CD8-positive, alpha-beta memory T cell (primary cell): ENCODE measurements at places on chromosomes 6 and 20. TPM values are rescaled to one million over a fixed set of nuclear protein-coding genes. Genes with fewer than 3 reads are reported as not detected.

DNA sequence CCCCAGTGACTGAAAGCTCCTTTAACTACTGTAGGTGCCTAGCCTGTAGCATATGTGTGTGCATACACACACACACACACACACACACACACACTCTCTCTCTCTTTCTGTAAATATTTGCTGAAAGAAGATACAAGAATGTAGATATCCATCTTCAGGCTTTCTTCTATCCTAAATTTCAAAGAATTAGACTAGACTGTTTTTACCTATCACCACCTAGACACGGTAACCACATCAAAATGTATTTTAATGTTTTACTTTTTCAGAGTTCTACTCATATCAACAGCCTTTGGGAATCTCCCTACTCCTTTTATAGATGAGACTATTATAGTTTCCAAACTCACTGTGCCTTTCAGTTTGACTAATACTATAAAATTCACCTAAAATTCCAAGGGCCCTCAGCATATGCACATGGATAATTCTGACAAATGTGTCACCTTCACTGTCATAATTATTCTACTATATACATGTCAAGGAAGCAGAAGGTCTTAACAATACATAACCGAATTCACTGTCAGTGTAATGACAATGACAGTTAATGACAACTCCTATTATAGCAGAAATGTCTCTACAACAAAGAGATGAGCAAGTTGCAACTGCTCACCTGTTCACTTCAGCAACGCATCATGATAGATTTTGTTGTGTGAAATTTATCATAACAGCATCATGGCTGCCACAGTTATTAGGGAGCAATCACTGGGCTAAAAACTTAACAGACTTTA lies 236.5 kb downstream of the GMPR start:
- DNase-seq: no peak

- DNase-seq: no peak
Observed at GRCh38 chr6:154548130-154548830, 37.8 kb upstream of the CNKSR3 start.

DNA sequence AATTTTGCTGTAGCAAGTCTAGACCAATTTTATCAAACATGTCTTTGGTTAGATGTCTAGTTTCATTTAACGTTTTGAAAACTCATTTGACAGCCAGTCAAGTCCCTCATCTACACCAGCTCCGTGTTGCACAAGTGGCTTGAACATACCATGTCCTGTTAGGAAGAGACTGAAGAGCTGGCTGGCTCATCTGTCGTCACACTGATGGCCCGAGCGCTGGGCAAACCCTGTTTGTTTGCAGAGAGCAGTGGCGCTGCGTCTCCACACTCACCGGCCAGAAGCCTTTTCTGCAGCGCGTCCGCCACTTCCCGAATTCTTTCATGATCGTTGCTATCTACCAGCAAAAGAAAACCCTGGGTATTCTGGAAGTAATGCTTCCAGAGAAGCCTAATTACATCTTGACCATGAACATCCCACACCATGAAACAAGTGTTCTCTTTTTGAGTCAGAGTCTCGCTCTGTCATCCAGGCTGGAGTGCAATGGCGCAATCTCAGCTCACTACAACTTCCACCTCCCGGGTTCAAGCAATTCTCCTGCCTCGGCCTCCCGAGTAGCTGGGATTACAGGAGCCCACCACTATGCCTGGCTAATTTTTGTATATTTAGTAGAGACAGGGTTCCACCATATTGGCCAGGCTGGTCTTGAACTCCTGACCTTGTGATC lies 10.7 kb upstream of the TCFL5 start:
- no peak for DNase-seq

DNA sequence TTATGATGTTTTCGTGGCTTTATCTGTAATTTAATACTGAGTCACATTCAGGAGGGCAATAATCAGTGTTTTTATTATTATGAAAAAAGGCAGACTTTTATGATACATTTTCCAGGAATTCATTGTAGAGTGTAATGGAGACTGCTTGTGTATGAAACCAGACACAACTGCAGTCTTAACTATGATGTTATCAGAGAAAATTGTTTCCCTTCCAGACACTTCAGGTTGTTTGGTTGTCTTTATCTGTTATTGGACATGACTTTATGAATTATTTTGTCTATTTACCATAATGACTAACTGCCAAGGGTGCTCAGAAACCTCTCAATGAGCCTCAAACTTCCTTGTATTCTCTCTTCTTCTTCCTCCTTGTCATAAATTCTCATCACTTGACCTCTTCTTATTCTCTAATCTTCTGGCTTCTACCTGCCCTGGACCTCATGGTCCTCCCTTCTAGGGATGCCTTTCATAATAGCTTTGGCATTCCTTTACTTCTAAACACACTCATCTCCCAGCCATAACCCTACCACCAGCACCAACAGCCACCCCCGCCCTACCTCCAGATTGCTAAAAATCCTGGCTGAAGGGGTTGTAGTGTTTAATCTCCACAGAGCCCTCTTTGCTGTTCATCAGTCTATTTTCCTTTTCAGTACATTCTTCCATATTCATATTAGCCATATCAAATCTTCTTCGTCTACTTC lies 492.5 kb downstream of the CDKAL1 start:
- no peak for DNase-seq

- DNase-seq: no peak
Observed at GRCh38 chr20:50844430-50845100, 49.7 kb downstream of the BCAS4 start.

- DNase-seq: no peak
Observed at GRCh38 chr20:57470212-57470522, 54.8 kb downstream of the CTCFL start.

DNA sequence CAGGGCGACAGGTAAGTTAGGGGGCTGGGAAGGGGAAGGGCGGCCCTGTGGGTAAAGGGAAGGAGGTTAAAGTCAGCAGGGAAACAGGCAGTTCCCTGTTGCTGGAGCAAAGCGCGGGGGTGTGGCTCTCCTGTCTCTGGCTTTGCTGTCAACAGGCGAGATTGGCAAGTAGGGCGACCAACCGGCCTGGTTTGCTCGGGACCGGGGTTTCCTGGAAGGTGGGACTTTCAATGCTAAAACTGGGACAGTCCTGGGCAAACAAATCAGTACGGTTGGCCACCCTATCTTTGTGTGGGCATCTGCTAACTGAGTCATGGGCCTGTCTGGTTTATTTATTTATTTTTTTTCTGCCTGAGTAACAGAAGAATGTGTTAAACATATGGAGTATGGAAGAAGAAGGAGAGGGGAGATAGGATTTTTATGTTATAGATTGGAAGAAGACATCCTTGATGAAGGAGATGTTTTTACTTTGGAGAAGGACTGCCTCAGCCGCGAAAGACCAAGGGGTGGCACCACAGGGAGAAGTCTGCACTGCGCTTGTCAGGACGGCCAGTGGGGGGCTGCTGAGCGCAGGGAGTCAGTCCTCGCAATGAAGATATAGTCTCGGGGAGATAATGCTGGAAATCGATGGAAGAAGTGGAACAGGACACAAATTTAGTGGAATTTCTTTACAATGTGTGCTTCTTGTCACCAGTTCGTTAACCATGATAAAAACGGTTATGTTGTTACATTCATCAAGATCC lies 43.4 kb upstream of the ESR1 start:
- DNase-seq: no peak

- DNase-seq: no peak
Observed at GRCh38 chr20:50646483-50646996, 44.8 kb downstream of the RIPOR3 start.

DNA sequence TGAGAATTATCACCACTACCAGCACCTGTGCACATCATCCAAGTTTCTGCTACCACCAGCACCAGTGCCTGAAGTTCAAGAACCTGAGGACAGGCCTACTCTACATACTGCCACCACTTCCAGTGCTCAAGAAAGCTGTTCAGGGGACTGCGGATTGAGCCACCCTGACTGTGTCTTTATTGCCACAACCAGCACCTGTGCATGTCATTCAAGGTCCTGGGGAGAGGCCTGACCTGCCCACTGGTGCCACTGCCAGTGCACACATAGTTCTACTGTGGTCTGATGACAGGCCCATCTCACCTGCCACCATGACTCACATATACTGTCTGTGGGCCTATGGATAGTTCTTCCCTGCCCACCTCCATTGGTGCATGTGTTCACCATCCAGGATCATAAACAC lies 559.4 kb downstream of the COL12A1 start:
- no peak for DNase-seq

GRCh38 chr6:90003069-90003795 lies 109.0 kb downstream of the GJA10 start:
- no peak for DNase-seq

- DNase-seq: no peak
Observed at GRCh38 chr6:5893295-5893694, 113.4 kb downstream of the NRN1 start.

- no peak for DNase-seq
Observed at GRCh38 chr6:52540286-52540902, 36.5 kb downstream of the TRAM2 start.

GRCh38 chr6:67643281-67643680 lies 991.8 kb upstream of the ADGRB3 start:
- DNase-seq: no peak

DNA sequence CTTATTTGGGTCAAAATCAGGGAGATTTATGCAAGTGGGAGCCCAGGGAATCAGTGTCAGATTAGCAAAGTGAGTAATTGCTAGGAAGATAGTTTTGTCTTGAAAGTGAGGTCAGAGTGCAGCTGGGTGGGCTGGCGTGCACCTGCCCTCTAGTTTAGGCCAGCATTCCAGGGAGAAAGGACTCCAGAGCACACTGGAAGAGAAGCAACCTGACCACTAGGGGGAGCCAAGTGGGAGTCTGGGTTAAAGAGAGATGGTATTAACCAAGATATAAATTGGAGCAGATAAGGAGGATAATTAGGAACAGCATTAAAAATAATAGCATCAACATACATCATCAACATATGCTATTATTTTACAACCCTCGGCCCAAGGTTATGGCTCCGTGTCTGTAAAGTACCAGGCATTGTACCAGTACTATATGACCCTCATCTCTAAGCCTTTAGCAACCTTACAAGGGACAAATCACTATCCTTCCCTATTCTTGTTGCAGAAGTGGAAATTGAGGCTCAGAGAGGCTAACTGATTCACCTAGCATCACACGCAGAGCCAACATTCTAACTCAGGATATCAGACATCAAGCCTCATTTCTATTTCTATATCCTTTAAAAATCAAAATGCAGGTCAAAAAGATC lies 57.8 kb downstream of the SLC2A10 start:
- no peak for DNase-seq

GRCh38 chr20:24894488-24894887 lies 54.6 kb upstream of the CST7 start:
- DNase-seq: no peak

DNA sequence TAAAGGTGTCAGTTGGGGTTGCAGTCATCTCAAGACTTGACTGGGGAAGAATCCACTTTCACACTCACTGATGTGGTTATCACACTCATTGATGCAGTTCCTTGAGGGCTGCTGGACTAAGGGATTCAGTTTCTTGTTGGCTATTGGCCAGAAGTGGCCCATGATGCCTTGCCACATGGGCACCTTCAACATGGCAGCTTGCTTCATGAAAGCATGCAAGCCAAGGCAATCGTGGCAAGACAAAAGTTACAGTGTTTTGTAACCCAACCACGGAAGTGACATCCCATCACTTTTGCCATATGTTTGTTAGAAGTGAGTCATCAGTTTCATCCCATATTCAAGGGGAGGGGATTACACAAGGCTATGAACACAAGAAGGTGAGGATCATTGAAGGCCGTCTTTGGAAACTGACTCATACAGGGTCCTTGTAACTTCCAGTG lies 3.8 kb upstream of the RANBP9 start:
- DNase-seq: no peak

DNA sequence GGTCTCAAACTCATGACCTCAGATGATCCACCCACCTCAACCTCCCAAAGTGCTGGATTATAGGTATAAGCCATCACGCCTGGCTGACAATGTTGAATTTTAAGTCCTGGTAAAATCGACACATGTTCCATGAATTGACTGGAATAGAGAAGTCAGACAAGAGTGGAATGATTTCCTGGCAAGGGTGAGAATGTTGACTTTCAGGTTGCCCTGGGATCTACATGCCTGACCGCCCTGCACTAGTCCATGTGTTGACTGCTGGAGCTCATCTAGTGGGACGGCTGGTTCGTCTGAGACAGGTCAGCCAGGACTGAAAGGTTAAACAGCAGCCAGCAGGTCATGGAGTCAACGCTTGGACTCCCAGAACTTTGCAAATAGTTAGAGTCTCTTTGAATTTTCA lies 88.8 kb downstream of the SASH1 start:
- DNase-seq: no peak

DNA sequence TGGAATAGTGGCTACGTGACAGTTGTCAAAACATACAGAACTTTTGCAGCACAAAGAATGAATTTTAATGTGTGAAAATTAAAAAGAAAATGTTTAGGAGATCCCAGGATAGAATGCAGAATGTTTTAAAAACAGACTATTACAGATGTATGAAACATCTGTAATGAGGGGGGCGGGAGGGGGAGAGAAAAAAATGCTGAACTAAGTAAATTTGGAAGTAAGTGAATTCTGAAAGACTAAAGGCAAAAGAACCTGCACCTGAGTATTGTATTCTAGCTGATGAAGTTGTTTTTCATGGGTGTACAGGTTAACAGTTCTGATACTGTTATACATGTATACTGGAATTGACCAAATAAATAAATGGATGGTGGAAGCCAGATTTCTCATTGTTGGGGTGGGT lies 178.8 kb downstream of the ZFAND3 start:
- DNase-seq: no peak

GRCh38 chr20:48717095-48717672 lies 110.6 kb downstream of the PREX1 start:
- DNase-seq: no peak

DNA sequence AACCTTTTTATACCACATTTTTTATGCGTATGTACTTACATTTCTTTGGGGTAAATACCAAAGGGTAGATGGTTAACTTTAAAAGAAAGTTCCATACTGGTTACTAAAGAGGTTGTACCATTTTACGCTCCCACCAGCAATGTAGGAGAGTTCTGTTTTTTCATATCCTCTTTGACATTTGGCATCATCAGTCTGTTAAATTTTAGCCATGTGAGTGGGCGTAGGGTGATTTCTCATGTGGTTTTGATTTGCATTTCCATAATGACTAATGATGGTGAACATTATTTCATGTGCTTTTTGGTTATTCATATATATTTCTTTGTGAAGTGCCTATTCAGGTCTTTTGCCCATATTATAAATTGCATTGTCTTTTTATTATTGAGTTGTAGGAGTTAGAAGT lies 194.2 kb downstream of the PRL start:
- no peak for DNase-seq

The RAET1L gene
- total RNA-seq: not detected

The SLC26A8 gene
- not detected for total RNA-seq

The VSX1 gene
- not detected for total RNA-seq

The SIRPD gene
- not detected for total RNA-seq

The MANEA gene
- total RNA-seq: 23.1 TPM
